ENCODE measurements at places on chromosomes 6 and 20.

GRCh38 chr6:54609981-54610380 lies 236.6 kb upstream of the FAM83B start:
- no peak for DNase-seq

- no peak for DNase-seq
These were observed 96.4 kb downstream of the TULP4 start for GRCh38 chr6:158408552-158409130.

DNA sequence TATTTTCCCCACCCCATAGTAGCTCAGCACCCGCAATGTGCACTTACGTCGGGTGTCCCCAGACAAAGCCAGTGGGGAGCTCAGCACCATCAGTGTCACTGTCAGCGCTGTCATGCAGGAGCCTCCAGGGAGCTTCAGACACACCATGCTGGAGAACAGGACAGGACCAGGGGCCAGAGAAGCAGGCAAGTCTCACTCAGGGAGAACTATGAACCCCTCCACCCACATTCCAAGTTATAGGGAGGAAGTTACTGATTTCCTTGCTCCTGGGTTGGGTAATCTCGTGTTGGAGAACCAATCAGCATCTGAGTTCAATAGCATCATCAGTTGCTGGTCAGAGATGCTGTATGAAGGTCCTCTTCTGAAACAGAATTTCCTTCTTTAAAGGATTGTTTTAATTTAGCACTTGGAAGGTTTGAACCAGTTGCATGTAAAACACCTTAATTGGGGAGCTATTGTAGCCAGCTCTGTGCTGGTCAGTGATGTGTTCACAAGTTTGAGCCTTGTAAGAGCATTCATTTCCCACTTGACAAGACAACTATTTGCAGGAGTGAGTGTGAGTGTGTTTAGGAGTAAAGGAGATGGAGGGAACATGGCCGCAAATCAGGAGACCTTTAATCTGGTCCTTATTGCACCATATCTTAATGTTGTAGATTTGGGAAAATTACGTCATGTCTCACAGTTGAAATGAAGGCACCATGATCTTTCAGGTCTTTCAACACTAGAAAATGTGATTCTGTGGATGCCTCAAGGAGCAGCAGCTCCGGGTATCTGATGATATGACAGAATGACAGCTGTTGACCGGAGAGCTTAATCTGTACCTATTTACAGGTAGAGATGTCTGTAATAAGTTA lies at the start of gene HLA-DRB1:
Gene HLA-DRB1, minus strand, starts transcription at position 253 of the 854 bp plus-strand sequence. Its CDS starts 106 bp downstream, at position 147.
- DNase-seq, result no peak

- DNase-seq, result no peak
These were observed 216.4 kb downstream of the DLL1 start for GRCh38 chr6:170074435-170074834.

- DNase-seq, result no peak
These were observed 72.4 kb upstream of the BACH2 start for GRCh38 chr6:90369024-90369519.

DNA sequence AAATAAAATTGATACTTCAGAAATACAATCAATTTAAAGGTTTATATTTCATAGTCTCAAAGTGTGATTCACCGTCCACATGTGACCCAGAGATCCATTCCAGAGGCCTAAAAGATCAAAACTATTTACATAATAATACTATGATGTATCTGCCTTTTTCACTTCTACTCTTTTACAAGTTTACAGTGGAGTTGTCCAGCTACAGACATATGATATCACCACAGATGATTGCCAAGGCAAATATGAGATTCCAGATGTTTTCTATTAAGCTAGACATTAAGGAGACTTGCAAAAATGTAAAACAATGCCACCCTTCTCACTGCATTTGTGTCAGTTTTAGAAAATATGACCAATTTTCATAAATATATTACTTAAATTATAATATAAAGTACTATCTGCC lies 443.7 kb downstream of the GJA1 start:
- DNase-seq, result no peak
